ENCODE measurements at places on chromosomes 3 and 15.

GRCh38 chr15:71679793-71680353 lies 130.5 kb upstream of the NR2E3 start:
- DNase-seq = no peak

DNA sequence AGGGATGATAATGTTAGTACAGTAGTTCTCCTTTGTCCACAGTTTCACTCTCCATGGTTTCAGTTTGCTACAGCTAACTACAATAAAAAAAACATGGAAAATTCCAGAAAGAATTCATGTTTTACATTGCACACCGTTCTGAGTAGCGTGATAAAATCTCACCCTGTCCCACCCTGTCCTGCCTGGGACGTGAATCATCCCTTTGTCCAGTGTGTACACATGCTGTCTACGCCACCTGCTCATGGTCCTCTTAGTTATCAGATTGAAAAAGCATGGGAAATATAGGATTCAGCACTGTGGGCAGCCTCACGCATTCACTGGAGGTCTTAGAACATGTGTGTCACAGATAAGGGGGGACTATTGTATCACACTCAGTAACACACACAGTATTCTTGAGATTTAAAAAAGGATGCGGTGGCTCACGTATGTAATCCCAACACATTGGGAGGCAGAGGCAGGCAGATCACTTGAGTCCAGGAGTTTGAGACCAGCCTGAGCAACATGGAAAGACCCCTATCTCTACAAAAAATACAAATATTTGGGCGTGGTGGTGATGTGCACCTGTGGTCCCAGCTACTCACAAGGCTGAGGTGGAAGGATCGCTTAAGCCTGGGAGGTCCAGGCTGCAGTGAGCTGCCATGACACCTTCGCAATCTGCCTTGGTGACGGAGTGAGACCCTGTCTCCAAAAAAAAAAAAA lies 8.7 kb upstream of the FLNB start:
- no peak for DNase-seq

GRCh38 chr15:38904298-38904697 lies 339.7 kb upstream of the RASGRP1 start:
- DNase-seq = no peak

DNA sequence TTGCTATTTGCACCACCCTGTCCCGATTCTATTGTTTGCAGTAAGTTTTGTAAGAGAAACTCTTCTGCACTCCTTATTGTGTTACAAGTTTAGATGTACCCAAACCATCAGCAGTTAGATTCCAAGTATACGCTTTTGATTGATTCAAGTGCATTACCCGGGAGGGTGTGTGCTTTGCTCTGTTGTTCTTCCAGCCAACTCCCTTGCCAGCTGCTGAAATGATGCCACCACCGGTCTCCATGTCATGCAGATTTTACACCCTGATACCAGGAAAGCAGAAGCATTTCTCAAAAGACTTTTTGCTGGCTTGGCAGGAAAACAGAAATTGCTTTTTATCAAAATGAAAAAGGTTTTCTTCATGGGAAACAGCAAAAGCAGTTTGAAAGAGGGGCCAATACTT lies 1006.6 kb upstream of the CFAP20DC start:
- DNase-seq = no peak

DNA sequence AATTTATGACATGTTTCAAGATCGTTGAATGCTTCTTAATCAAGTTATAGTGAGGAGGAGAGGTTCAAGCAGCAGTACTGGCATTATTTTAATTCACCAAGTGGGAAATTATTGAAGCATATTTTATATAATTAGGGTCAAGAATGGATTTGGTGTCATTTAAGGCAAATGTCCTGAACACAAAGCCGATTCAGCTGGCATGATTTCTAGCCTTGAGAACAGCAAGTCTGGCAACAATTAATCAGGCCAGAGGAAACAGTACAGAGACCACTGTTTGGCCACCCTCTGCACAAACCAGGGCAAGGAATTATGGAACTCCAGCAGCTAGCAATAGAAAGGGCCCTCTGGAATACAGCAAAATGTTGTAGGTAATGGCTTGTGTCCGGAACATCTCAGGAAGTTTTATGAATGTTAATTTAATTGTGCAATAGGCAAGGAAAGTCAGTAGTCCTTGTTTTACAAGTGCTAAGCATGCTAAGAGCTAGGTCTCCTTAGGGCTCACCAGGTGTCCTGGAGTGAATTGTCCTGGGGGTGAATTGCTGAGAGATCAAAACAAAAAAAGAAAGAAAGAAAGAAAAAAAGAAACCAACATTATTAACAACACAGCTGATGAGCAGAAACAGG lies 38.7 kb upstream of the SNRK start:
- no peak for DNase-seq

All from hypothalamus (tissue), 51 donors.